ENCODE measurements at places on chromosomes 5 and 9.

DNA sequence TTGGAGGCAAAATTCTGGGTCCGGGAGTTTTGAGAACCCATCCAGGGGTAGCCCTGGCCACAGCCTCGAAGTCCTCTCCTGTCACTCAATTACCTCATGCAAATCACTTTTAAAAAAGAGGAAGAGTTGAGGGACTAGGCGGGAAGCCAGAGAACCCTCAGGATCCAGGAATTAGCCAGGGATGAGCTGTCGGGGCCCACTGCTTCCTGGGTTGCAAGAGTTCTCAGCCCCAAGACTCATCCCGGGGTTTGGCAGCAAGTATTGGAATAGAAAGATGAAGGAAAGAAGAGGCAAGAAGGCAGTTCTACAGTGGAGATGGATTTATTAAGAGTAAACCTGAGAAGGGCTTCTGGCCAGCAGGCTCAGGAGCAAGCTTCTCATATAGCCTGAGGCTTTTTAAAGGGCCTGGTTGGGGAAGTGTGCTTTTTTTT, 25.6 kb downstream of the C9orf50 start:
- DNase-seq: no peak

DNA sequence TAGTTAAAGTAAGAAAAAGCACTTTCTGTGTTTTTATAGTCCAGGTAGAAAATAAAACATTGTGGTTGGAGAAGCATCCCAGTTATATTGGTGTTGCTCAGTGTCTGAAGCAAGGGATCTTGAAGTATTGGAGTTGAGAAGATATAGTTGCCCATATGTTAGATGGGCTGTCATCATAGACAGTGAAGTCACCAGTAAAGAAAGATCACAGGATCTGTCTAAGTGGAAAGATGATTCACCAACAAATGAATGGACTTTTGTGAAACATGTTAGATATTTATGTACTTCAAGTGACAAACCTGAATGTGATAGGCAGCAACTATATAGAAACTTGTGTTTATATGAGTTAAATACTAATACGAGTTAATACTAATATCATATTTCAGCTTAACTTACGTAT, 11.7 kb downstream of the OGN start:
- no peak for DNase-seq

DNA sequence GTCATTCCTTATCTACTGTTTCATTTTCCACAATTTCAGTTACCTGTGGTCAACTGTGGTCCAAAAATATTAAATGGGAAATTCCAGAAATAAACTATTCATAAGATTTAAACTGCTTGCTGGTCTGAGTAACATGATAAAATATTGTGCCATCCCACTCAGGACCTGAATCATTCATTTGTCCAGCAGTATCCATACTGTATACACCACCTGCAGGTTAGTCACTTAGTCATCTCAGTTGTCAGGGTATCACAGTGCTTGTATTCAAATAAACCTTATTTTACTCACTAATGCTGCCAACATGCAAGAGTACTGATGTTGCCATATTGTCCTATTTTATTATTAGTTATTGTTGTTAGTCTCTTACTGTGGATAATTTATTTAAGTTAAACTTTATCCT, 139.7 kb downstream of the FBXO4 start:
- DNase-seq: no peak

DNA sequence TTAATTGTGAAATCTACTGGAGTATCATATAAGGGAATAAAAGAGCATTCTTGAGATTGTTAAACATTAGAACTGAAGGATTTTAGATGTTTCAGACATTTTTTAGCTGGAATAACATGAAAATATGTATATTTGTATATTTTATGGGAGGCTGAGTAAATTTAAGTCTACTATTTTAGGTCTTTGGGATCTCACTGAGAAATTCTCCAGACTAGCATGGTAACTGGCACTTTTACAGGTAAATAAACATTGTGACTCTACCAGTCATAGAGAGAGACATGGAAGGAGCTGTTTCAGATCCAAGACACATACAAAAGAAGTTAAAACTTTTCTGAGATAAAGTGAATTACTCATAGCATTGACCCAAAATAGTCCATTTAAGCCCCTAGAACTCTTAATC, 59.4 kb downstream of the NDUFAF2 start:
- DNase-seq: no peak

DNA sequence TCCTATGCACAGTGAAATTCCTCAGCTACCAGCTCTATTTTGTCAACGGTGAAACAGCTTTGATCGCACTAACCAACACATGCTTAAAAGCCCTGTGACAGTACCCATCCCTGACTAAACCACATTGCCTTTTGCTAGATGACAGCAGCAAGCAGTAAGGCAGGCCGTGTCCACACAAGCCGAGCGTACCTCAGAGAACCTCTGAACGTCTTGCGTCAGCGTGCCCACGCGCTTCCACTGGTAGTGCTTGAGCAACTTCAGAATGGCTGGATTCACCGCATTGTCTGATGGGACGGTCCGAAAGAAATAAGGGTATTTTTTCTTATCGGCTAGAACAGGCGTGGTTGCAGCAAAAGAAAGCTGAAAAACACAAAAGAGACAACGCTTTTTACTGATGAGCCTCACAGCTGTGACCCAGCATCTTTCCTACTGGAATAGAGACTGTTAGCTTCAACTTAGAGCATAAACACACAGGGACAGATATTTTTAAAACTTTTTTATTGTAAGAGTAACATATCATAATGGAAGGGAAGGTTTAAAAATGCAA, 167.0 kb downstream of the GABBR2 start:
- no peak for DNase-seq

Data from SHP77 treated with DMSO at 0.1 percent for 48 hours (cell line).